Mammary epithelial cell (primary cell): ENCODE measurements at places on chromosomes 5 and 9. TPM values are rescaled to one million over a fixed set of nuclear protein-coding genes. Genes with fewer than 3 reads are reported as not detected.

DNA sequence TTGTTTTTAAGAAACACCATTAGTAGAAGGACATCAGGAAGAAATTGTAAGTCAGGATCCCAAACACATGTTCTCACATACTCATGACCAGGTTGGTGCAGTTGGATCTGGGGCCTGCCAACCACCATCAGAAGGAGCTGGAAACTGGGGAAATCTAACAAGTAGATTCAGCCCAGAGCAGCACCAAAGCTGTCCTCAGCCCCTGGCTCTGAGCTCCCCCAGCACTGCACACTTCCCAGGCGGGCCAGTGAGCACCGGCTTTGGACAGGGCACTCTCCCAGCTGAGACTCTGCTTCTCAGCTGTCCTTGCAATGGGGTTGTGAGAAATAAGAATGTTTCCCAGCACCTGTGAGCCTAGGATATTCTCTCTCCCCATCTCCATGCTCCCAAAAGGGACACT, 162.5 kb downstream of the PAX5 start:
- no peak for DNase-seq

DNA sequence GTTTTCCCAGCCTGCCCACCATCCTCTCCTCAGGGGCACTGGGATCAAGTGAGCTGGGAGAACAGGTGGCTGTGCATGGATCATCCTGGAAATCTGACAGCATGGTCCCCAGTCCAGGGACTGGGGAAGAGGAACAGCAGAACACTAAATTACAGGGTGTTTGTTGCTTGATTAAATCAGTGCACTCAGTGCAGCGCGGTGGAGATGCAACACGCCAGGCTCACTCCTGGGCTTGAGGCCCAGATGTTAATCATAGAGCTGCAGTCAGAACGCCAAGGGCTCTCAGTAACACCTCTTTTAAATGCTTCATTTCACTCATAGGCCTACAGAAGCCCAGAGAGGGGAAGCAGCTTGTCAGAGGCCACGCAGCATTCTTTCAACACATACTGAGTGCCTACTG, 14.2 kb upstream of the LARP1 start:
- no peak for DNase-seq

DNA sequence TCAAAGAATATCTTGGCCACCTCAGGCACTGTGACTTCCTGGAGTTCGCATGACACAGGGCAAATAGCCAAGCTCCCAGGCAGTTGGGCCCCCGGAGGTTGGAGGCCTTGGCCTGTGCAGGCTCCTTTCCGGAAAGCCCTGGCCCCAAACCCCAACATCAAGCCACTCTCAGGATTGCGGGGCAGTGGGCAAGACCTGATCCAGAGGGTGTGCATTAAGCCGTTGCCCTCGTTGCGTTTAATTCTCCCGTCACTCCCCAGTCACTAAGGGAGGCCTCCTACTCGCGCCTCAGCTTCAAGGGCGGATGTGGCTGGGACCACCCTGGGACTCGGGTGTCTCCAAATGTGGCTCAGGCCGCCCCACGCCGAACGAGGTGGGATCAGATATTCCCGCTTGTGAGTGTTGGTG, 60.1 kb downstream of the TMEM174 start:
- DNase-seq, result no peak

- no peak for DNase-seq
Observed at GRCh38 chr5:151363673-151364072, 16.3 kb upstream of the SLC36A2 start.

DNA sequence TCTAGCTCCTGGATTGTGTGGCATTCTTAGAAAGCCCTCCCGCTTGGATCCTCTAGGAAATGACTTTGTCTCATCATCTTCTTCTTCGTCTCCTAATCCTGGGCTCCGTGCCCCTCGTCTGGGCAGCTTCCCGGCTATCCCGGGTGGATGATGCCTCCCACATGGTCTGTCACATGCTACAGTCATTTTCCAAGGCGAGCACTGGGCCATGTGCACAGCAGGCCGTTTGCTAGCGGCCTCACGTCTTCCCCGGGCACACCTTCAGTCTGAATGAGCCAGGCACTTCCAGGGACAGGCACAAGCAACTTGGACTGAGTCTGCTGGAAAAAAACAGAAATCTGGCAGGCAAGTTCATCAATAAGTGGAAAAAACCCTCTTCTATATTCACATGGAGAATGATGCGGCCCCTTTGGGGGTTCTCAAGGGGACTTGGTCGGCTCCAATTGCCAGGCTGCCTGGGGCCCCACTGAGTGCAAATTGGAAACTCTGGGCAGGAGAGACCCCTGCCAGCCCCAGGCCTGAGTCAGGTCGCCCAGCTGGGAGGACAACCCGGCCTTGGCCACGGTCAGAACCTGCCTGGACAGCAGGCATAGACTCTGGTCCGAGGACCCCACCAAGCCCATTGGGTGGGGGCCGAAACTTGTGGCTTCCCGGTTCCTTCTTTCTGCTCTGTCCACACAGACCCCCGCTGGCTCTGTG, 11.1 kb upstream of the WNK2 start:
- DNase-seq, result no peak

DNA sequence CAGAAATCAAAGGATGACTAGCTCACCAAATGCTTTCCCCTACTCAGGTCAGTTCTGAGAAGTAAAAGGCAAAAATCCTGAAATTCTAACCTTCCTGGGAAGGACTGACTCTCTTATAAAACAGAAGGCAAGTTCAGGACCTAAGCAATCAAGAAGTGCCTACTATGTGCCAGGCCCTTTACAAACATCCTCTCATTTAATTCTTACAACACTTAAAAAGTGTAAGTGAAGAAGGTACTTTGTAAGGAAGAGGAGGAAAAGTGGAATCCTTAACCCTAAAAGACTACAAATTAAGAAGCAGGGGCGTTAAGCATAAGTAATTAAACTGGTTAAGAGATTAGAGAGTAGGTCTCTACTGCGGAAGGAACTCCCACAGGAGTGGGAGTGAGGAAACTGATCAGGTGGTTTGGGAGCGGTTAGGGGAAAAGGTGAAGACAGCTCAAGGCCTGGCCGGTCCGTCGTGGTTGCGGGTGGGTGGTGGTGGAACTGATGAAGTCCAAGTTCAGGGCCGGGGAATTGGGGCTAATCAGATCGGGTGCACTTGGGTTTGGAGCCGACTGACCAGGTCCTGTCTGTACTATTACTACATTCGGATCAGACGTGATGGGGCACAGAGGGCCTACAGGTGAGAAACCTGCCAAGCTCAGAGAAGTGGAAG, 839 bp downstream of the MED27 start:
- peak; percentile 19 for DNase-seq

- no peak for DNase-seq
Observed at GRCh38 chr9:86893811-86894490, 53.4 kb downstream of the GAS1 start.

- no peak for DNase-seq
Observed at GRCh38 chr5:79091064-79091463, 20.5 kb upstream of the BHMT start.

DNA sequence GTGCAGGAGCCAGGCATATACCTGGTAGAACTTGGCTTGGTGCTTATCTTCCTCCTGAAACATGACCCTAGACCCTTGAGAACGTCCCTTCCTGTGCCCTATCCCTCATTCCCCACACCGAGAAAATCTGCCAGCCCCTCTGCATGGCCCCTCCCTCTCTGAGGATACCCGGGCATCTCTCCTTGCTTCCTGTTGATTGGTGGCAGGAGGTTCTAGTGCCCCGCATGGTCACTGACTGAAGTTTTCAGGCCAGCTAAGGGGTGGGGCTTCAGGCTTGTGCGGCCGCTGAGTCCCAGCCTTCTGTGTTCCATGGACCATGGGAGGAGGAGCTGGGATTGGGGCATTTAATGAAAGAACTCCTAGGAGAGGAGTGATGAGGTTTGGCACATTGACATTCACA, 22.8 kb downstream of the IGIP start:
- DNase-seq, result no peak

DNA sequence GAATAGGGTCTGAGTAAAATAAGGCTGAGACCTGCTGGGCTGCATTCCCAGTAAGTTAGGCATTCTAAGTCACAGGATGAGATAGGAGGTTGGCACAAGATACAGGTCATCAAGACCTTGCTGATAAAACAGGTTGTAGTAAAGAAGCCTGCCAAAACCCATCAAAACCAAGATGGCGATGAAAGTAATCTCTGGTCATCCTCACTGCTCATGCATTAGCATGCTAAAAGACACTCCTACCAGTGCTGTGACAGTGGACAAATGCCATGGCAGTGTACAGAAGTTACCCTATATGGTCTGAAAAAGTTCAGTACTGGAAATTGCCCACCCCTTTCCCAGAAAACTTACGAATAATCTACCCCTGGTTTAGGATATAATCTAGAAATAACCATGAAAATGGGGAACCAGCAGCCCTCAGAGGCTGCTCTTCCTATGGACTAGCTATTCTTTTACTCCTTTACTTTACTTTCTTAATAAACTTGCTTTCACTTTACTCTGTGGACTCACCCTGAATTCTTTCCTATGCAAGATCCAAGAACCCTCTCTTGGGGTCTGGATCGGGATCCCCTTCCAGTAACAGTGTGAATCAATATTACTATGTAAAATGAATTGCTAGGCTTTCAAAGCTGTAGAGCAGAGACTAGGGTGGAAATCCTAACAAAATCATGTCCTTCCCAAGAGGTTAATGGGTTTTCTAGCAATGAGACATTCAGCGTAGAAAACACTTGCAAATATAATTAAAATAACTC, 257.8 kb downstream of the KIAA0825 start:
- no peak for DNase-seq

- no peak for DNase-seq
Observed at GRCh38 chr5:138385660-138386059, 33.2 kb downstream of the KDM3B start.

GRCh38 chr5:167485061-167485774, 806.2 kb upstream of the WWC1 start:
- DNase-seq, result peak; percentile 1

GRCh38 chr9:35728041-35728971, 3.7 kb downstream of the TLN1 start:
- DNase-seq, result peak; percentile 68

- peak; percentile 78 for DNase-seq
Observed at GRCh38 chr5:55159763-55160492, at the start of gene GPX8. GPX8 (plus strand) TSS chr5:55160171; CDS start chr5:55160193, 22 bp downstream.

DNA sequence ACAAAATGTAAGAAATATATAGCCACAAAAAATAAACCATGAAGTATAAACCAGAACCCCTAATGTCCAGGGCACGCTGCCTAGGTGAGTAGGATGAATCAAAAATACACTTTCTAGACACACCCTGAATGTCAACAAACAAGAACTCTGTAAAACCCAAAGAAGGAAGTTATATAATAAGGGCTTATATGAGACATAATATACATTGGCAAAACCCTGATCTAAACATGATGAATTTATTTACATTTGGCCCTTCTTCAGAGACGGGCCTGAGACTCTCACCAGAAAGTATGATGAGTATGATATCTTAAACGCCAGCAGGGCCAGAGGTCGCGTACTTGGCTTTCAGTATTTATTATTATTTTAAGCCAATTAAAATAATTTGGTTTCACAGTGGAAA, 125.1 kb upstream of the FST start:
- peak; percentile 59 for DNase-seq

DNA sequence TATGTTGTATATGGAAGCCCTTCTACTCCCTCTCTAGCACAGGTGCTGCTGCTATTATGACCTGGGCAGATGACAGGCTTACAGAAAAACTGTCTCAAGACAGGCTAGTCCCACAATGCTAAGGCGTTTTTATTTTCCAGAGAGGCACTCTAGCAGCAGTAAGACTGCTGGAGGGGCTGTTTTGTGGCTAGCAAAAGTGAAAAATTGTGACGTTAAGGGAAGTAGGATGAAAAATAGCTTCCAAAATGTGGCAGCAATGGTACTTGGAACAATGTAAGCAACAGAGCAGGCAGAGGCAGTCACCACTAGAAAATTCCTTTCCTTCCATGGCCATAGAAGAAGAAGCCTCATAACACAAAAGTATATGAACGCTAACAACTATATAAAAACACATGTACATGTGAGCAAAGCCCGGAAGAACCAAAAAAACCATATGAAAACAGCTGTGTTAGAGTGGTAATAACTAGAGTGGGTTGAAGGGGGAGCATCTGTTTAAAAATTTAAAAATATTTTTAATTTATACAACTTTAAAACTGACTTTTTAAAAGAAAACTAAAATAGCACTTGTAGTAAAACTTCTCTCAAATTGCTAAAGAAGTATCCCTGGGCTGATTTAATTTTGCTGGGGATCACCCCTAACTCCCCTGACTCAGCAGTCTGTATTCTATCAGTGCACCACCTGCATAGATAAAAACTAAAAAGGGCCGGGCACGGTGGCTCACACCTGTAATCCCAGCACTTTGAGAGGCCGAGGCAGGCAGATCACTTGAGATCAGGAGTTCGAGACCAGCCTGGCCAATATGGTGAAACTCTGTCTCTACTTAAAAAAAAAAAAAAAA, 30.6 kb downstream of the CLINT1 start:
- no peak for DNase-seq

- no peak for DNase-seq
Observed at GRCh38 chr5:133605323-133605722, 7.0 kb downstream of the FSTL4 start.

DNA sequence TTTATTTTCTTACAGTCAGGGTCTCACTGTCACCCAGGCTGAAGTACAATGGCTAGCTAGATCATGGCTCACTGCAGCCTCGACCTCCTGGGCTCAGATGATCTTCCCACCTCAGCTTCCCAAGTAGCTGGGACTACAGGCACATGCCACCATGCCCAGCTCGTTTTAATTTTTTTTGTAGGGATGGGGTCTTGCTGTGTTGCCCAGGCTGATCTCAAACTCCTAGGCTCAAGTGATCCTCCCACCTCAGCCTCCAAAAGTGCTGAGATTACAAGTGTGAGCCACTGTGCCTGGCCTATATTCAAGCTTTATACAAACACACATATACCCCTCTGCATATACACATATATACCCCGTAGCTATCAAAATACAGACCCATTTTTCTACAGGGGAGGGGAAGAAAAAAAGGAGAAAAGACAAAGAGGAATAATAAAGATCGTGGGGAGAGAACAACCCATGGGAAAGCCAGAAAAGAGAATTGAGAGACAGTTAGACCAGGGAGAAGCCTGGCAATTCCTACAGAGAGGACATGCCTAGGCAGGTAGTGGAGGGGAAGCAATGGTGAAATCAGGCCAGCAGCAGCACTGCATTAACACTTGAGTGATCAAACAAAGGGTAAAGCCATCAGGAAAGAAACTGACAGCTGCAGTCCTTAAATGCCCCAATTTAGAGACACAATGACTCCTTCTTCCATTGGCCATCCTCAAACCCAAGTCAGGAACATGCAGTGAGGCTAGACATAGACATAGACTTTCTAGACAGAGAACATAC, 102.7 kb downstream of the EFNA5 start:
- peak; percentile 79 for DNase-seq

REEP5 gene
- 93.5 and 102 TPM in 2 replicates for total RNA-seq

ZFP37 gene
- total RNA-seq, result 1.8 TPM

MZB1 gene
- not detected in 2 replicates for total RNA-seq

DNM1 gene
- total RNA-seq, result 2.4 and 3.2 TPM in 2 replicates

SLC24A2 gene
- total RNA-seq, result under 0.01 TPM

PCDHB3 gene
- 1.0 TPM for total RNA-seq

RGMB gene
- 22.3 TPM for total RNA-seq

IL3 gene
- total RNA-seq, result not detected

CCDC183 gene
- total RNA-seq, result 0.35 and 0.48 TPM in 2 replicates

PCDHGA10 gene
- 6.9 and 7.9 TPM in 2 replicates for total RNA-seq

DMRT3 gene
- not detected in 2 replicates for total RNA-seq

SLC6A7 gene
- not detected for total RNA-seq

SOX30 gene
- not detected for total RNA-seq

FBXO4 gene
- total RNA-seq, result 8.8 and 9.7 TPM in 2 replicates

DDX4 gene
- total RNA-seq, result not detected

GPR150 gene
- total RNA-seq, result not detected in 2 replicates
